KBM-7 (cell line): ENCODE measurements at places on chromosomes 4 and X.

DNA sequence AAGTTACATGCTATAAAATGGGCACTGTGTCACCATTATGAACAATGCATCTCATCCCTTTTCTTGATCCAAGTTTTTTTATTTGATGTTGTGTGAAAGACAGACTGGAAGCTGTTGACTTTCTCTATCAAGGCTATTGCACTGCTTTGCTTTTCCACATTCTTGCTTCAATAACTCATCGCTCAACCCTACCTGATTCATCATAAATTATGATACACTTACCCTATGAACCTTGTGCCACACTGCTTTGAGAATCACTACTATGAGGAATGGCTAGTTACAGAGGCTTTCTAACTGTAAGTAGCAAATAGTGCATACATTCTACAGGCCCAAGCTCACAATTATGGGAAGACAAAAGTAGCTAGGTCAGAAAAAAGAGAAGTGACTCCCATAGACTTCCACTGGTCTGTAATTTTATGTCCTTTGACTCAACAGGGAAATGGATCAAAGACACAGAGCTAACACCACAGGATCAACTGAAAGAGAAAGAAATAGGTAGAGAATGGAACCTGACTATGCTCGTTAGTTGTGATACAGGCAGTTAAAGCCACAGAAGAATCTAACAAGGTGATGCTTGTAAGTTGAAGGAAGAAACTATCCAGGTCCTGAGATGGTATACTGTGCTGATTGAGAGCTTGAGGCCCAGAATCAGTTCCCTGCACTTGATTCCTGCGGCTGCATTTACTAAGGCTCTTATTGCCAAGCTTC is 163.5 kb downstream of the PPP3CA start:
- DNase-seq = no peak

- DNase-seq = no peak
These were observed 1456.9 kb downstream of the TECRL start for GRCh38 chr4:62952366-62952765.

DNA sequence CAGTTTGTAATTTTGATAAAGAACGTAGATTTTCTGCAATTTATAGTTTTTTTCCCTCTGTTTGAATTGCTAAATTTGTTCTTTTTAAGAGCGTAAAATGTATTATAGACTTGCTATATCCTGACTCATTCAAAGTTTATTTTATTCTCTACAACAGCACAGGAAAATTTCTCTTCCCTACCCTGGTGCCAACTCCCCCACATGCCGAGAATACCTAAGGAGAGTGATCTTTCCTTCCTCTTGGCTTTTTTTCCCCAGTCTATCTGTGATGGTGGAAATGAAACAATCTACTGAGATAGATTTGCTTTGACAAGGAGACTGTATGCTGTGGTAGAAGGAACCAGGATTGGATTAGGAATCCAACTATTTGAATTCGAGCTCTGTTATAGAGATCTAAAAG is 271.6 kb downstream of the TLL1 start:
- no peak for DNase-seq

DNA sequence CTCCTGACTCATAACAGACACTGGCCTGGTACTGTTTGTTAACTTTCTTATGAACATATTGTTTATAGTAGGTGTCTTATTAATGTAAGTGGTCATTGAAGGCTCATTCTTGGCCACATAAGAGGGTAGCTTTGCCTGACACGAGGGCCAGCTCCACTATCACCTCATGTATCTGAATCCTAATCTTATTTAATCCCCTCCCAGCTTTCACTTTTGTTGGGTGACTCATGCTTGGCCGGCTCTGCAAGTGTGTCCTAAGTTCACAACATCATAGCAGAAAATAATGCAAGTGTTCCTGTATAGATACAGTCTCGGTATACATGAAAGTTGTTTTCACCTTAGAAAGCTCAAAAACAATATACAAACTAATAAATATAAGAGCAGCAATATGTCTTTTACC is 283.8 kb downstream of the IQCM start:
- no peak for DNase-seq

DNA sequence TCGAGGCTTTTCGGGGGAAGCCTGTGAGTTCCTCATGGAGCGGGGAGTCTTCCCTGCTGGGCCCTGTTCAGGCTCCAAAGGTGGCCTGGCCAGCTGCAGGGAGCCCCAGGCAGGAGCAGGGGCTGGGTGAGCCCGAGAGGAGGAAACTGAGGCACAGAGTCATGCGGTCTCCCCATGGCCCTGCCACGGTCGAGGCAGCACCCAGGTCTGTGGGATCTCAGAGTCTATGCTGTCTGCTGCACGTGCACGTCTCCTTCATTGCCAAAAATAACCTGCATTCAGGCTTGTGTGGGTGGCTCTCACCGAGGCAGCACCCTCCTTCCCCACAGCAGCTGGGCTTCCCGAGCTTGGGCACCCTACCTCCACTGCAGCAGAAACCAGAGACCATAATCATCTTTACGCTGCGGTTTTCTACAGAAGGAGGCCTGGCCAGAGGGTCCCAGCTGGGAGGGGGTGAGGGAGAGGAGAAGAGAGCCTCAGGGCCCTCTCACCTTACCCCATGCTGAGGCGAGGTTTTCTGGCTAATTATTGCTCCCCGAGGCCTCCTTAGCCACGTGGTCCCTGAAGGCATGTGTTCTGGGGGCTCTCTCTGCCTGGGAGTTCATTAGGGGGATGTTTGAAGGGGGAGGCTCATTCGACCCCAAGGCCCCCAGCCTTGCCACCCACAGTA is 64.3 kb downstream of the CPZ start:
- no peak for DNase-seq

GRCh38 chrX:30822068-30822681 is 66.9 kb downstream of the TAB3 start:
- DNase-seq = peak; percentile 72

DNA sequence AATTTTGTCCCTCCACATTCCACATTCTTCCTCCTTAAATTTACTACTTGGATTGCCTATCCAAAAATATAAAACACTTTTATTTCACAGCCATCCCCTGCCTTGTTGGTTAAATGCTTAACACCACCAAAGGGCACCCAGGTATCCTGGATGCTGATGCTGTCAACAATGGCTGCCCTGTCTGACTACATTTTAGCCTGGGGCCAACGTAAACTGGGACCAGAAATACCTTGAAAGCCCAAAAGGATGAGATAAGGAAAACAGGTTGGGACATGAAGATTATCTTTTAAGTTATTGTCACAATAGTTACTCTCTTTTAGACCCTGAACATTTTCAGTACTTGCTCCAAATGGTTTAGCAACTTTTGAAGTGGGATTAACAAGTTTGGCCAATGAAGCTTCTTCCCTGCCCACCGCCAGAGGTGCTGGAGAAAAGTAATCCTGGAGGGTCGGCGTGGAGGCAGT is 775 bp upstream of the YIPF6 start:
- DNase-seq = no peak

GRCh38 chr4:26931966-26932365 is 71.3 kb downstream of the STIM2 start:
- DNase-seq = no peak

DNA sequence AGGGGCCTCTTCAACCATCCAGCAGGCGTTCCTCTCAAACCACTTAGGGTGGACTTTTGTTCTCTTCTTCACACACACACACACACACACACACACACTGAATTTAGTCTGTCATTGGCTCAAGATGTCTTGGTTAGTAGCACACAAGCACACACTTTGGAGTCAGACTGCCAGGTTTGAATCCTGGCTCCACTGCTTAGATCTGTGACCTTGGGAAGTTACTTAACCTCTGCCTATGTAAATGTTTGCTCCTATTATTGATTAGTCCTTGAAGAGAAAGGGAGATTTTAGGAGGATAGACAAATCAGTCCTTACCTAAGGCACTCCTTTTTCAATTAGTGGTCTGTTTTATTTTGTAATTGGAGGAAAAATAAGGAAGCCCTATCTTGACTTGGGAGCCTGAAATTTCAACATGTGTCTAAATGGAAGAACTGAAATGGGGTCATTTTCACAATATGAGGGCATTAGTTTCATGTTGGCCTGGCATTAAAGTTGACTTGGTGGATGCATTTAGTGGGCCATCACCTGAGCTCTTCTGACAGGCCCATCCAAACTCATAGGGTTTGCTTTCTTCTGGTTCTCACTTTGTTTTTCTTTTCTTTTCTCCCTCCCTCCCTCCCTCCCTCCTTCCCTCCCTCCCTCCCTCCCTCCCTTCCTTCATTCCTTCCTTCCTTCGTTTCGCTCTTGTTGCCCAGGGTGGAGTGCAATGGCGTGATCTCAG is 13.3 kb upstream of the TMEM131L start:
- DNase-seq = no peak

DNA sequence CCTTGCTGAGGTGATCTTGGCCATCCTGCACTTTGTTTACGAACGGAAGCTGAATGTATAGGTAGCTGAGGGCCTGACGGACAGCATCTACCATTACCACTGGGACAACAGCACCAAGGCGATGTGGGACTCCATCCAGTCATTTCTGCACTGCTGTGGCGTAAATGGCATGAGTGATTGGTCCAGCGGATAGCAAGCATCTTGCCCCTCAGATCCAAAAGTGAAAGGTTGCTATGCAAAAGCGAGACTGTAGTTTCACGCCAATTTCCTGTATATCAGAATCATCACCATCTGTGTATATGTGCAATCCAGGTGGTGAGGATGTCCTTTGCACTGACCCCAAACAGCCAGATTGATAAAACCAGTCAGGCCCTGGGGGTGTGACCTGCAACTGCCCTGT is 4.2 kb upstream of the PYURF start:
- DNase-seq = no peak

DNA sequence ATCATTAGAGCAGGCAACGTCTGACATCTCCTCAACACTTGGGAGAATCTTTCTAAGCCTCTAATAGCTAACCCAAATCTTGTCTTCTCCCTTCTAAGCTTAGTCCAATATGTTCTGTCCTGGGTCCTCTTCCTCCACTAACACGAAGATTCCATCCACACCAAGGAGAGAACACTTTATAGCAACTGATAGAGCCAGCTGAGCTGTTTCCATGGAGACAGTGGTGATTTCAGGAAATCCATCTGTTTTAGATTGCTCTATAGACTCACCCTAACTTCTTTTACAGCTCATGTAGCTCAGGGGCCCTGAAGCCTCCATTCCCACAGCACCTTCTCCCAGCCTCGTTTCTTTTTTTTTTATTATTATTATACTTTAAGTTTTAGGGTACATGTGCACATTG is 37.4 kb downstream of the SCD5 start:
- DNase-seq = no peak

DNA sequence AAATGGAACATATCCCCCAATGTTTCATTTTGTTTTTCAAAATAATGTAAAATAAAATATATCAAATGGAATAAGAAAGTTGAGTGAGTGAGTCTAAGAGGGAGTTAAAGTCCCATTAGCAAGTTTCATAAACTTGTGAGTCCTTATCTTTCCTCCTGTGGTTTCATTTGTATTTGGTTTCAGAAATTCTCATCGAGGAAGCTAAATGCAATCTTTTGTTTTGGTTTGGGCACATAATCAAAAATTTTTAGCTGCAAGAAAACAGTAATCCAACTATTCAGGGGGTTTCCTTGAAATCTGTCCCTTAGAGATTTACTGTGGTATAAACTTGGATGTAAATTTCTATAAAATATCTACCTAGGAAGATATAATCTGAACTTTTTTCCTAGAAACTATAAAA is 124.2 kb downstream of the CAMK2D start:
- DNase-seq = no peak

DNA sequence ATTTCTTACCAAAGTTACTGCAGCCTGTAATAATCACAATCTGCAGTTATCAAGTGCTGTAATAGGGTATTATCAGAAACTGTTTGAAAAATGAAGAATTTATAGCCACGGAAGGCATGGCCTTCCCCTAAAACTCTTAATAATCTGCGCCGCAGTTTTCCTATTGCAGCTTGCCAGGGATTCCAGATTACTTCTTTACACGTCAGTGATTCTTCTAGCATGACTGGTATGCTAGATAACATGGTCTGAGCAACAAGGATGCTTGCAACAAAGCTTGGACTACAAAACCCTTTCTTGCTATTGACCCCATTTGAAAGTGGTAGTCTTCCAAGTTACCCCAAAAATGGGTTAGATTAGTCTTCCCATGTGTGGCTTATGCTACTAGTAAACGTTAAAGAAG is 47.2 kb upstream of the GK2 start:
- DNase-seq = no peak

DNA sequence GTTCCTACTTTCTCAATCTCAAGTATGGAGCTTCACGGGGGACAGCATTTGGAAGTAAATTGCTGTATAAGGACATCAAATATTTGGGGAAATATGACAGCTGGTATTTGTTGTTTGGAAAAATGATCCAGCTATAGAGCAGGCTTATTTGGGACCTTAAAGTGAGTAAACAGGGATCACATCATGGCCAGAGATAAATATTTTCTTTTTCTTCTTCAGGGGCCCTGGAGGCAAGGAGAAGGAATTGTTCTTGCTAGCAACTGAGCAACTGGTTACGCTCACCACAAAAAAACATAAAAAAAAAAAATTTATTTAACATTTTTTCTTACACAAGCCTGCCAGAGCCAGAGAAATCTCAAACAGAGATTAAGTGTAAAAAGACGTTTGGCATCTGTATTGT is 277.2 kb upstream of the UGT8 start:
- DNase-seq = no peak

GRCh38 chr4:1179089-1179441 is 6.7 kb upstream of the SPON2 start:
- DNase-seq = no peak

DNA sequence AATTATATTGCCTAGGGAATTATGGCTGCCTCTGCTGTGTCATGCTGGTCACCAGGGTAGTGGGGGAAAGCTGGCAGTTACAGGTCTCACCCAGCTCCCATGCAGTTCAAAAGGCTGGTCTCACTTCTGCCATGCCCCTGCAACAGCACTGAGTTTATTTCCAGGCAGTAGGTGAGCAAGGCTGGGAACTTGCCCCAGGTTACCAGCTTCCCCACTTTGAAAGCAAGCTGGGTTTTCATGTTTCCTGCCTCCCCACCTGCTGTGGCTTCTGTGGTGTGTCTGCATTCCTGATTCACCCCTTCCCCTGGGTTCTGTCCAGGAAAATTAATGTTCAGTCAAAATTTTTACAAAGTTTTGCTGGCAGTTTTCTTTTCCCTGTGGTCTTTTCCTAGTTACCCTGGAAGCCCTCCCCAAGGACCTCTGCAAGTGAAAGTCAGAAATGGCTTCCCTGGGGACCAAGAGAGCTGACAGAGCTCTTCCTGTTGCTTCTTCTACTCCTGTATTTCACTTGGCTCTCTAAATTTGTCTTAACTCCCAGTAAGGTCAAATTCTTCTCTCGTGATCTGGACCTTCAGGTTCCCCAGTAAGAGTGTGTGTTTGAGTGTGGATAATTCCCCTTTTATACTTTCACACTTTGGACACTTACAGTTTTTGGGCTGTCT is 58.5 kb upstream of the AGTR2 start:
- DNase-seq = no peak

DNA sequence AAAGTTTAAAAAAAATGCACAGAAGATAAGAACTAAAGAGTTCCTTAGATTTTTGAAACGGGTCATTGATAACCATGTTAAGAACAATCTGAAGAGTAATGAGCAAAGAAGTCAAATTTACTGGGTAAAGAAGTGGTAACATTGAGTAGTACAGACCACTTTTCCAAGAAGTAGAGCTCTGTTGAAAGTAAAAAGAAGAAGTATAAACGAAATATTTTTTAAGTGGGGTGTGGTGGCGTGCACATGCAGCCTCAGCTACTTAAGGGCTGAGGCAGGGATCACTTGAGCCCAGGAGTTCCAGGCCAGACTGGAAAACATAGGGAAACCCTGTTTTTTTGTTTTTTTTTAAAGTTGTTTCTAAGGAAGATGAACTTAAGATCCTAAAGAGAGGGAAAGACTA is 68.5 kb downstream of the UBA6 start:
- peak; percentile 23 for DNase-seq
